MV-4-11 (cell line): ENCODE measurements at places on chromosomes 6 and 20.

DNA sequence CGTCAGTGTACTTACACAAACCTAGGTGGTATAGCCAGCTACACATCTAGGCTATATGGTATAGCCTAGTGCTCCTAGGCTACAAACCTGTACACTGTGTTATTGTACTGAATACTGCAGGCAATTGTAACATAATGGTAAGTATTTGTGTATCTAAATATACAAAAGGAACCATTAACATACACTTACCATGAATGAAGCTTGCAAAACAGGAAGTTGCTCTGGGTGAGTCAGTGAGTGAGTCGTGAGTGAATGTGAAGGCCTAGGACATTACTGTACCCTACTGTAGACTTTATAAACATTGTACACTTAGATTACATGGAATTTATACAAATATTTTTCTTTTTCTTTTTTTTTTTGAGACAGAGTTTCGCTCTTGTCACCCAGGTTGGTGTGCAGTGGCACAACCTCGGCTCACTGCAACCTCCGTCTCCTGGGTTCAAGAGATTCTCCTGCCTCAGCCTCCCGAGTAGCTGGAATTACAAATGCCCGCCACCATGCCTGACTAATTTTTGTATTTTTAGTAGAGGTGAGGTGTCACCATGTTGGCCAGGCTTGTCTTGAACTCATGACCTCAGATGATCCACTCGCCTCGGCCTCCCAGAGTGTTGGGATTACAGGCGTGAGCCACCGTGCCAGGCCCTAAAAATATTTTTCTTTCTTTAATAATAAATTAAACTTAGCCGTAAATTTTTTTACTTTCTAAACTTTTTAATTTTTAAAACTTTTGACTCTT lies 15.4 kb upstream of the KIAA1755 start:
- peak; percentile 92 for DNase-seq

DNA sequence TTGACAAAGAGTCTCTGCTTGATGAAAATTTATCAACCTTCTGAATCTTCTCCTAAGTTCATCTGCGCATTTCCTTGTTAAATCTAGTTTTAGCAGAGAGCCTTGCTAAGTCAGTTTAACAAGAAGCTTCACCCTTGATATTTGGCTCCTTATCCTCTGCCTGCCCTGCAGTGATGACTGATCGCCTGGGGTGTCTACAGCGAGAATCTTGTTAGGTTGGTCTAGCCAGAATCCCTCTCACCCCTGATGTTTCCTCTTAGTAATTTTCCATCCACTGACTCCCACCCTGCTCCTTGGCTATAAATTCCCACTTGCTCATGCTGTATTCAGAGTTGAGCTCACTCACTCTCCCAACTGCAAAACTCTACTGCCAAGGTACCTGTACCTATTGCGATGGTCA lies 114.1 kb downstream of the TENT5A start:
- DNase-seq = no peak

GRCh38 chr20:2909953-2910352 lies 36.7 kb downstream of the PTPRA start:
- DNase-seq = no peak

DNA sequence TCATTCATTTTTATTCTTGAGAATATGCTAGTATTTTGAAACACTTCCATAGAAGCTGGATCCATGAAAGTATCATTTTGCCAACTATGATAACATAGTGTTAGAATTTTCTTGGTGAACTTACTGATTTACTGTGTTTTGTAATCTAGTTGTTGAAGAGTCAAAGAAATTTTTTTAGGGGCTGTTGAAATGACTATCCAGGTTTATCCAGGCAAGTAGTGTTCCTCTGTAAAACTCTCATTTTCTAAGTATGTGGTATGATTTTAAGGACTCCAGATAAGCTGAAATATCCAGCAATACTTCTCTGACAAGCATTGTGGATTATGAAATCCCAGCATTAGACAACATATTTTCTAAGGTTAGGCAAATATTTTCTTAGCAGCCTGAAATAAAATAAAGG lies 95.9 kb downstream of the GRIK2 start:
- no peak for DNase-seq

- no peak for DNase-seq
These were observed 21.3 kb downstream of the LAMA5 start for GRCh38 chr20:62345681-62346370.

GRCh38 chr6:40504274-40504673 lies 82.9 kb downstream of the LRFN2 start:
- DNase-seq = peak; percentile 1
